ENCODE measurements at places on chromosomes 4 and X. TPM values are rescaled to one million over a fixed set of nuclear protein-coding genes. Genes with fewer than 3 reads are reported as not detected.

Gene ZDHHC15
- 0.27 TPM for total RNA-seq

Gene CPE
- 6.6 TPM for total RNA-seq

Gene IQCM
- not detected for total RNA-seq

Gene DCHS2
- total RNA-seq = 0.57 TPM

Gene HPSE
- 10.4 TPM for total RNA-seq

Gene MCF2
- total RNA-seq = 0.15 TPM

Gene GPR173
- 0.57 TPM for total RNA-seq

Gene SEPTIN6
- 13.4 TPM for total RNA-seq

Gene DCAF4L1
- 0.08 TPM for total RNA-seq

Gene CTAG1A
- not detected for total RNA-seq

Gene CASP3
- total RNA-seq = 25.0 TPM

Gene UGT2B17
- not detected for total RNA-seq

Gene HPRT1
- 13.1 TPM for total RNA-seq
